ENCODE measurements at places on chromosomes 13 and 19. TPM values are rescaled to one million over a fixed set of nuclear protein-coding genes. Genes with fewer than 3 reads are reported as not detected.
A peak's percentile ranks its signal among the peaks of the same experiment; 100 is the strongest.

GRCh38 chr19:11023016-11023415 is 62.2 kb downstream of the SMARCA4 start:
- no peak for DNase-seq

Gene KLK4
- not detected for total RNA-seq

GRCh38 chr19:3606690-3607289 is at the start of gene TBXA2R:
TSS of gene TBXA2R (minus strand) at chr19:3606875. CDS start at chr19:3600634, 6,241 bp downstream.
- no peak for DNase-seq

DNA sequence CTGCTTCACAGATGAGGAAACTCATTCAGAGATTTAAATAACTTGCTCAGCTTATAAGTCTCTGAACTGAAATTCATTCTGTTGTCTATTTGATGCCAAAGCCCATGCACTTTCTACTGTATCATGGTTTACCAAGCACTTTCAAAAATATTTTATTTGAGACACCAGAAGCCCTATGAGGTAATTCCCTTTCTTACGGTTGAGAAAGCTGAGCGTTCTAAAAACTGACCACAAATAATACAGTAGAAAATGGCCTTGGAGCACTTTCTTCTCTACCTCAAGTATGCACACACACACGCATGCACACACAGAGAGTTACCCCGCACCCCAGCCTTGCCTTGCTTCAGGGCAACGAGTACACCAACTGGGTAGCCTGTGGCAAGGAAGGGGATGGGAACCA is 228.5 kb downstream of the RFC3 start:
- DNase-seq, result no peak

Gene PSG3
- total RNA-seq, result not detected

DNA sequence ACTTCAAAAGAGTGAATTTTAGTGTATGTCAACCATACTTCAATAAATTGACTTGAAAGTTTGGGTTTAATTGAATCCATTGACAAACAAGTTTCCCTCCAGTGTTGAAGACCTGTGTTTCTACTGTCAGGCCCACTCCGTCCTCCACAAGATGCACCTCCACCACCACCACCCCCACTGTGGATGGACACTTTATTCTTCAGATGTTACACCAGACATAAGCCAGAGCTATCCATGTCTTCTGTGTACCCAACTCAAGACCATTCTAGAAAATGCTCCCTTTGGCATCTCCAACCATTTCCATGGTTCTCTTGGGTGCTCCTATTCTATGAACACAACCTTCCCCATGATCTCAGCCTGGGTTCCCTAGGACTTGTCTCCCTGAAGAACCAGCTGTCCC is 207.0 kb downstream of the COL4A1 start:
- DNase-seq, result peak; percentile 74

GRCh38 chr13:81916461-81916860 is 1575.5 kb upstream of the SPRY2 start:
- DNase-seq, result no peak

Gene SLC7A9
- not detected for total RNA-seq

DNA sequence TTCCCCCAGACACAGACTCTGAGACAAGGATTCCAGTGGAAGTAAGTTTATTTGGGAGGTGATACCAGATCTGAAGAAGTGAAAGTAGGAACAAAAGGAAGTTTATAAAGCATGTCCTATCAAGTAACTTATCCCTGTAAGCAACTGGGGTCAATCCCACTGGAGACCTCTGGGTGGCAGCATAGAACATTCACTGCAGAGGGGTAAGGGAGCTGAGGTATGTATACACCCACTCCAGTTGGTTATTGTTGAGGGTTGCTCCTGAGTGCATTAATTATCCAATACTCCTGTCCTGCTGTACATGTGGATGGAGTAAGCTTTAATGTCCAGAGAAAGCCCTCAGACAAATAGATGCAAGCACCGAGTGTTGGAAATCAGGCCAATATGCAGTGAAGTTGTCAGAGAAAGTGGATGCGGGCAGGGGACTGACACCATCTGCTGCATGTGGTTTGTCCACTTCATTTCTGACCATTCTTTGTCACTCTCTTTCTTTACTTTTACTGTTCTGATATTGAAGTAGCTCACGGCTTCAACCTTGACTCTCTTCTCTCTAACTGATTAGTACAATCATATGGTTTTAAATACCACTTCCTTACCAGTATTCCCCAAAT is 46.7 kb downstream of the NOTCH3 start:
- DNase-seq, result no peak

GRCh38 chr13:84500016-84500415 is 617.7 kb upstream of the SLITRK1 start:
- no peak for DNase-seq

Gene RASIP1
- total RNA-seq, result 27.7 TPM

DNA sequence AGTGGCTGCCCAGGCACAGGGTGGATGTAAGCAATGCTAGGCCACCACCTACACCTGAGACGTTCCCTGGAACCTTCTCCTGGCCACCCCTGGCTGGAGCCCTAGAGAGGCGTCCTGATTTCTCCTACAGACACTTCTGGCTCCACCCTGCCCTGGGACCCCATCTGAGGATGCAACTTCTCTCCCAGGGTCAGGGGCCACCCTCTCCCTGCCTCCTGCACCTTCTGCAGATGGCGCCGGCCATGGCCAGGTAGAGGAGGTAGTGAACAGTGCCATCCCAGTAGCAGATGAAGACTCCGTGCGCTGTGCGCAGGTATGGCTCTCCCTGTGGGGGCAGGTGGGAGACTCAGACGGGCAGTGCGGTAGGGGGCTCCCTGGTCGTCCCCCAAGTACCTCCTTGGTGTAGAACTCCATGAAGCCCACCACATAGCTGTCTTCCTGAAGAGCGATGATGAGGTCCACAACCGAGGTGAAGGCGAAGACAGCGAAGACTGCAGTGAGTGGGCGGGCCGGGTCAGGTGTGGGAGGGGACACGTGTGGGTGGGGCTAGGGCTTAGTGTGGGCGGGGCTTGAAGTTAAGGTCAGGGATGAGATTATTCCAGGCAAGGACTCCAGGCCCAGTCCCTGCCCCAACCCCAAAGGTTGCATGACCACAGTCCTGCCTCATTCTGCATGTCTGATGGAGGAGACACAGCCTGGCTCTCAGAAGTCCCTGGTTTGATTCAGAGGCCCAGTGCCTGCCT is 3.0 kb downstream of the TM6SF2 start:
- no peak for DNase-seq

DNA sequence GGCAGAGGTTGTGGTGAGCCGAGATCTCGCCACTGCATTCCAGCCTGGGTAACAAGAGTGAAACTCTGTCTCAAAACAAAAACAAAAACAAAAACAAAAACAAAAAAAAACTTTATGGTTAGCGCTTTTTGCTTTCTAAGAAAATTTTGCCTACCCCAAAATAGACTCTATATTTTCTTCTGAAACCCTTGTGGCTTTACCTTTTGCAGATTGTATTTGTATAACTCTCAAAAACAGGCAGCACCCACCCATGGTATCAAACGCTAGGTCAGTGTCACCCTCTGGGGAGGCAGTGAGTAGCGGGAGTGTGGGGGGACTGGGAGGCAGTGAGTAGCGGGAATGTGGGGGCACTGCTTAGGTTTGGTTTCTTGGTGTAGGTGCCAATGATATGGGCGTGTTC is 7.5 kb upstream of the SLC39A3 start:
- DNase-seq, result no peak

- DNase-seq, result no peak
These were observed 39.4 kb downstream of the CELF5 start for GRCh38 chr19:3263866-3264265.

- DNase-seq, result no peak
These were observed 24.4 kb downstream of the AP3D1 start for GRCh38 chr19:2126879-2127518.

GRCh38 chr19:5214902-5215301 is 125.7 kb downstream of the PTPRS start:
- DNase-seq, result no peak

DNA sequence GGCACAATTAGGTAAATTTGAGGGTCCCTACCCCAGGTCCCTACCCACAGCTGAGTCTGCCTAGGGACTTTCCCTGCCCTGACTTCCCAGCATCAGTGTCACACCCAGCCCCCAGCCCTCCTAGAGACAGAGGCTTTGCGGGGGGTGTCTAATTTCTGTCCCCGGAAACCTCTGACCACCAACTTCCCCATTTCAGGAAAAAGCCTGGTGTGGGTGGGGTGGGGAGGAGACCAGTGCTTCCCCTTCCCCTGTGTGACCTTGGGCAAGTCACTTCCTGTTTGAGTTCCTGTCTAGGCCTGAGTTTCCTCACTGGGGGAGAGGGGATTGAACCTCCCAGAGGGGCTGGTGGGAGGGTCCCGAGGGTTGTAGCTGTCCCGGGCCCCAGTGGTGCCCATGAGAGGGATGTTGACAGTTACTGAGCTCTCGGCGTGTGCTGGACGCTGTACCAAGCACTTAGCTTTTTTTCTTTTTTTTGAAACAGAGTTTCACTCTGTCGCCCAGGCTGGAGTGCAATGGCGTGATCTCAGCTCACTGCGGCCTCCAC is 7.9 kb downstream of the VASP start:
- no peak for DNase-seq

Gene RNF17
- total RNA-seq, result not detected

Gene CACNG8
- total RNA-seq, result not detected

- DNase-seq, result no peak
These were observed 50.5 kb downstream of the SLITRK1 start for GRCh38 chr13:83831796-83832195.

GRCh38 chr19:41442473-41443355 is at the start of gene ERICH4:
TSS of gene ERICH4 (plus strand) at chr19:41443156. CDS start at chr19:41443170, 14 bp downstream.
- DNase-seq, result no peak

DNA sequence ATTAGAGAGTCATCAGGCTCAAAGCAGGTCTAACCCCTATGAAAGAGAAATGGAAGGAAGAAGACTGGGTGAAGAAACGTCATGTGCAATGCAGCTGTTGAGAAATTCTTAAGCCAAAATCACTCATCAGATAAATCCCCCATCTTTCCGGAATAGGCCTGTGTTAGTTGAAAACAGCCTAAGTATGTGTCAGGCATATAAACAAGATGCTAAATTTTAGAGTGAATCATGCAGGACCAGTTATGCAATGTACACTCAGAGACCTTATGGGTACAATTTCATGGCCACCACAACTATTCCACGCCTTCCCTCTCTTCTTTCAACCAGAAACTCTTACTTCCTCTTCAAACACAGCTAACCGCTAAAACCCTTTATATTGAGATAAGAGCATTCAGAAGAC is 717.7 kb upstream of the ATXN8OS start:
- DNase-seq, result no peak

DNA sequence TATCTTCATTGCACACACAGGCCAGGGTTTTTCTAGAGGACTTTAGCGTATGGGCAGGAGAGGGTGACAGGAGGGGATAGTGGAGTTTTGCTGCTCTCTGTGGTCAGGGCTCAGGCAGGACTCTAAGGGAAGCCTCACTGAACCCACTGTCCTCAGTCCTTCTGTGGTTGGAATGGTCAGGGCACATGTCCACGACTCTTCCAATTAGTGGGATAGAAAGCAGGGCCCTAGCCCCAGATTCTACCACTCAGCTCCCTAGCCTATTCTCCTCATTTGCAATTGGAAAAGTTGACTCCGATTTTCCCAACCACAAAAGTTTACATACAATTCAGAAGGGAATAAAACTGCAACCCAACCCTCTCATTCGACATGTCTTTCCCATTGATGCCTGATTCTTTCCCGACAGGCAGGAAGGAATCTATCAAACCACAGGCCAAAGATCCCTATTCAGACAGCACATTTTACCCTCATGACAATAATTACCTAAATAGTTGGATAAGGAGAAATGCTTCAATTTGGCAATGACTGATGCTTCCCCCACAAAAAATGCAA is 38.2 kb downstream of the TGDS start:
- no peak for DNase-seq

- DNase-seq, result no peak
These were observed 480.3 kb downstream of the LIG4 start for GRCh38 chr13:107734891-107735625.

DNA sequence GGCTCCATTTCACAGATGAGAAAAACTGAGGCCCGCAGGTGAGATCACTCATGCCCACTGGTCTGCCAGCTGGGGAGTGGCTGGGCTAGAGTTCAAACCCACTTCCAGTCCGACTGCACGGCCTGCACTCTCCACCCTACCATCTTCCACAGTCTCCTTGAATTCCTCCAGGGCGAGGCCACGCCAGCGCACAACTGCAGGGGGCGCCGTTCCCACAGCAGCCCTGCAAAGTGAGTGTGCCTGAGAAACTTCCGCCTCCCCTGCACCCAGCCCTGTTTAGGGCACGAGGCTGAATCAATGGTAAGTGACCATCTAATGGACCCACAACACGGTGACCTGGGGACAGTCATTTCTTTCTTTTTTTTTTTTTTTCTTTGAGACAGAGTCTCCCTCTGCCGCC is 829 bp upstream of the ATCAY start:
- DNase-seq, result no peak

Data from esophagus muscularis mucosa (tissue), 4 donors.